ENCODE measurements at places on chromosomes 1 and 21. TPM values are rescaled to one million over a fixed set of nuclear protein-coding genes. Genes with fewer than 3 reads are reported as not detected.

DNA sequence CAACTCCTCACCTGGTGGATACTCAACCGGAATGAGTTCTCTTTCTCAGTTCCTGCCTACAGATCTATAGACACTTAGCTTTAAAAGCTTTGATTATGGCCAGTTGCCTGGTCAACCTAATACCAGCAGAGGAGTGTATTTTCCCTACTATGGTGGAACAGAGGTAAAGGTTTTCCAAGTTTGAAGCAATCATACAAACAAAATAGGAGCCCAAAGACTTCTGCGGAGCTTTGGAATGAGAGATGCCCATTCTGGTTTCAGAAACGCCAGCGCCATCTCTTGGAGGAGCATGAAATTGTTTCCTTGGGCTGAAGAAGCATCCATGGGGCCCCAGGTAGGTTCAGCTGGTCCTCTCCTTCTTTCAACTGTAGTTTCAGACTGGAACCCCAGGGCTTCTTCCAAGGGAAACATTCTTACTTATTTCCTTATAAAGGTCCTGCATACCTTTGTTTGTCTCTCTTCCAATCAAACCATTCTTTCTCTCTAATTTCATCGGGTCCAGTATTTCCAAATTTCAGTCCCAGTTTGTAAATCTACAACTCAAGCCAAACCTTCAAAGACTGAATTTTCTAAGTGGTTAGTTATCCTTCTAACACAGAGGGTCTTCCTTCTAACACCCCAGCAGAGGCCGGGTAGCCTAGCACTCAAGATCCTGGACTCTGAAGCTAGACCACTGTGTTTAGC lies 95.9 kb downstream of the KCNJ15 start:
- no peaks in the 10 kb centered on the region for H3K27me3 ChIP-seq
- peak overlapping the region; percentile 34 for H3K4me3 ChIP-seq
- peak; percentile 72 for DNase-seq
- H3K27ac ChIP-seq = peak overlapping the region; percentile 76

GRCh38 chr21:43717967-43718871 lies 710 bp upstream of the PDXK start:
- no peak for DNase-seq
- no peaks in the 10 kb centered on the region for H3K27me3 ChIP-seq
- no peaks in the 10 kb centered on the region for H3K36me3 ChIP-seq
- peaks cover 32% of the 10 kb centered on the region for H3K4me1 ChIP-seq
- peak overlapping the region; percentile 74 for H3K27ac ChIP-seq
- H3K4me3 ChIP-seq = peak overlapping the region; percentile 99

DNA sequence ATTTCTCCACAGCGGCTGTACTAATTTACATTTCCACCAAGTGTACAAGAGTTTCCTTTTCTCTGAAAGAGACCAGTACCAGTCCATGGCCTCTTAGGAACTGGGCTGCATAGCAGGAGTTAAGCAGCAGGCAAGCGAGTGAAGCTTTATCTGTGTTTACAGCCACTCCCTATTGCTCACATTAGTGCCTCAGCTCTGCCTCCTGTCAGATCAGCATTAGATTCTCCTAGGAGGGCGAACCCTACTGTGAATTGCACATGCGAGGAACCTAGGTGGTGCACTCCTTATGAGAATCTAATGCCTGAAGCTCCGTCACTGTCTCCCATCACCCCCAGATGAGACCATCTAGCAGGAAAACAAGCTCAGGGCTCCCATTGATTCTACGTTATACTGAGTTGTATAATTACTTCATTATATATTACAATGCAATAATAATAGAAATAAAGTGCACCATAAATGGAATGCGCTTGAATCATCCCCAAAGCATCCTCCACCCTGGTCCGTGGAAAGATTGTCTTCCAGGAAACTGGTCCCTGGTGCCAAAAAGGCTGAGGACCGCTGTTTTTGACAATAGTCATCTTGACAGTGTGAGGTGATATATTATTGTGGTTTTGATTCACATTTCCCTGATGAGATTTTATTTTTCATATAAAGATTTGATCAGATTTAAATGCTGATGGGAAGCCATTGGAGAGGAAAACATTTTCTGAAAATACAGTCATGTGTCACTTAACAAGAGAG lies 45.5 kb upstream of the MRPS6 start:
- no peak for DNase-seq
- peaks cover 7% of the 10 kb centered on the region for H3K4me1 ChIP-seq
- H3K4me3 ChIP-seq = no peak overlapping the region
- no peak overlapping the region for H3K27ac ChIP-seq

- H3K27ac ChIP-seq = no peak overlapping the region
- H3K4me3 ChIP-seq = no peak overlapping the region
- no peaks in the 10 kb centered on the region for H3K4me1 ChIP-seq
These were observed 33.5 kb downstream of the VPS26C start for GRCh38 chr21:37233551-37234146.

DNA sequence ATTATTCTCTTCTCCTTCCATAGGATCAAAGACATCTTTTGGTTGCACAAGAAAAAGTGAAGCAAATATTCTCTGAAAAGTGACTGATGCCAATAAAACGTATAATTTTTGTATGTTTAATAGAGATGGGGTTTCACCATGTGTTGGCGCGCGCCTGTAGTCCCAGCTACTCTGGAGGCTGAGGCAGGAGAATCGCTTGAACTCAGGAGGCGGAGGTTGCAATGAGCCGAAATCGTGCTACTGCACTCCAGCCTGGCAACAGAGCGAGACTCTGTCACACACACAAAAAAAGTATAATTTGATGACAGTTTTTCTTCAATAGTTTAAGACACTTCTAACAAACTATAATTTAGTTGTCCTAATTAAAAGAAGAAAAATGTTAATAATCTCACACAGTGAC lies 23.8 kb downstream of the ANP32E start:
- peaks cover 10% of the 10 kb centered on the region for H3K4me1 ChIP-seq
- H3K4me3 ChIP-seq = no peak overlapping the region
- no peaks in the 10 kb centered on the region for H3K27me3 ChIP-seq
- no peak overlapping the region for H3K27ac ChIP-seq
- no peak for DNase-seq
- H3K36me3 ChIP-seq = no peaks in the 10 kb centered on the region

DNA sequence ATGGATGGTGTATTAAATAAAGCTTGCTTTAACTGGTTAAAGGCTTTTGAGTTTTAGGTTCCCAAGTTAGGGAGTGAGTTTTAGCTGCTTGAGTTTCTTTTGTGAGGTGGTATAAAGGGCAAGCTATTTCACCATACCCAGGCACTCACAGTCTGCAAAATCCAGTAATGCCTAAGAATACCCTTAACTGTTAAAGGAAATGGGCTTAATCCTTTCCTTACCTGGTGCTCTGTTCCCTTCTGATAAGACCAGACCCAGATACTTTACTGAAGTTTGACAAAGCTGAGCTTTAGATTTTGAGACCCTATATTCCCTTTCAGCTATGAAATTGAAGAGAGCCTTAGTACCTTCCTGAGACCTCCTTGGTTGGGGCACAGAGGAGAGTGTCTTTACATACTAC lies 30.3 kb downstream of the MSTO1 start:
- no peaks in the 10 kb centered on the region for H3K27me3 ChIP-seq
- no peaks in the 10 kb centered on the region for H3K36me3 ChIP-seq
- DNase-seq = no peak
- H3K4me3 ChIP-seq = no peak overlapping the region
- no peaks in the 10 kb centered on the region for H3K4me1 ChIP-seq

DNA sequence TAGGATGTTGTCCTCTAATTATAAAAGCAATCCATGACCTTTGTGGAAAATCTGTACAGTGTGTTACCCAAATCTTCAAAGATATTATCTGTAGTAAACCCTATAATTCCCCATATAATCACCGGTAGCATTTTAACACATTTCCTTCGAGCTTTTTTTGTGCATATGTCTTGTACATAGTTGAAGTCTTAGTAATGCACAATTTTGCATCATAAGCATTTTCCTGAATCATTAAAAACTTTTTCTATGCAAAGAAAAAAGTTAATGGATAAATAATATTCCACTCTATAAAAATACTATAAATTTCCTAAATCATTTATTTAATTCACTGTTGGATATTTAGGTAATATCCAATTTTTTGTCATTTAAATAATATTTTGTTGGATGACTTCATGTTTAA lies 201.7 kb downstream of the RRAGC start:
- no peak overlapping the region for H3K4me3 ChIP-seq
- H3K27me3 ChIP-seq = no peaks in the 10 kb centered on the region
- no peaks in the 10 kb centered on the region for H3K4me1 ChIP-seq
- DNase-seq = no peak
- H3K27ac ChIP-seq = no peak overlapping the region

GRCh38 chr1:84677415-84678099 lies 12.7 kb downstream of the SSX2IP start:
- H3K27me3 ChIP-seq = no peaks in the 10 kb centered on the region
- H3K36me3 ChIP-seq = no peaks in the 10 kb centered on the region

- DNase-seq = no peak
- H3K27ac ChIP-seq = no peak overlapping the region
- H3K36me3 ChIP-seq = no peaks in the 10 kb centered on the region
- no peak overlapping the region for H3K4me3 ChIP-seq
These were observed 3.5 kb downstream of the PLEKHG5 start for GRCh38 chr1:6487804-6488484.

- H3K4me1 ChIP-seq = no peaks in the 10 kb centered on the region
- no peak overlapping the region for H3K4me3 ChIP-seq
- no peaks in the 10 kb centered on the region for H3K36me3 ChIP-seq
- H3K27ac ChIP-seq = no peak overlapping the region
- no peaks in the 10 kb centered on the region for H3K27me3 ChIP-seq
These were observed 22.1 kb upstream of the GADD45A start for GRCh38 chr1:67662884-67663283.

- H3K4me3 ChIP-seq = no peak overlapping the region
- H3K27me3 ChIP-seq = no peaks in the 10 kb centered on the region
These were observed 57.8 kb downstream of the EPB41 start for GRCh38 chr1:28971980-28972771.

- no peaks in the 10 kb centered on the region for H3K36me3 ChIP-seq
- H3K4me3 ChIP-seq = no peak overlapping the region
- H3K27me3 ChIP-seq = no peaks in the 10 kb centered on the region
- DNase-seq = no peak
These were observed 19.5 kb downstream of the KIF17 start for GRCh38 chr1:20698195-20698910.

- DNase-seq = no peak
- H3K4me3 ChIP-seq = no peak overlapping the region
- no peaks in the 10 kb centered on the region for H3K36me3 ChIP-seq
- no peak overlapping the region for H3K27ac ChIP-seq
- H3K4me1 ChIP-seq = no peaks in the 10 kb centered on the region
These were observed 1271.5 kb upstream of the PRMT6 start for GRCh38 chr1:105785021-105785420.

- no peak overlapping the region for H3K4me3 ChIP-seq
- no peaks in the 10 kb centered on the region for H3K36me3 ChIP-seq
- DNase-seq = no peak
- no peak overlapping the region for H3K27ac ChIP-seq
- H3K27me3 ChIP-seq = no peaks in the 10 kb centered on the region
- peaks cover 18% of the 10 kb centered on the region for H3K4me1 ChIP-seq
These were observed 26.6 kb downstream of the NIBAN1 start for GRCh38 chr1:184947497-184948256.

DNA sequence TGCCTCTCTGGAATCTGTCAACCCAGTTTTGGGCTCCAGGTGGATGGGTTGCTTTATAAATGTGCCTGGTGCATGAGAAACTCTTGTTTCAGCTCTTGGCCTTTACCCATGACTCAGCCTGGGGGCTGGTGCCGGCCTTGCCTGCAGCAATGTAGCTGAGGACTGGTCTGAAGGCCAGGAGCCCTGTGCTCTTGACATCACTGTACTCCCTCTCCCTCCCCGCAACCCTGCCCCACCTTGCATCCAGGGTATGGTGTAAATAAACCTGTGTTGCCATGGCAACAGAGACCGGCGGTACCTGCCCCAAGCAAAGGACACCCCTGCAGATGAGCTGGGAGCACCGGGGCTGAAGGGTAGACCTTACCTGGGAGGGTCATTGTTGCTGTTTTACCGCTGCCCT lies 13.3 kb downstream of the FAM151A start:
- no peaks in the 10 kb centered on the region for H3K27me3 ChIP-seq
- no peaks in the 10 kb centered on the region for H3K4me1 ChIP-seq
- DNase-seq = no peak
- no peak overlapping the region for H3K27ac ChIP-seq
- no peaks in the 10 kb centered on the region for H3K36me3 ChIP-seq
- H3K4me3 ChIP-seq = no peak overlapping the region

DNA sequence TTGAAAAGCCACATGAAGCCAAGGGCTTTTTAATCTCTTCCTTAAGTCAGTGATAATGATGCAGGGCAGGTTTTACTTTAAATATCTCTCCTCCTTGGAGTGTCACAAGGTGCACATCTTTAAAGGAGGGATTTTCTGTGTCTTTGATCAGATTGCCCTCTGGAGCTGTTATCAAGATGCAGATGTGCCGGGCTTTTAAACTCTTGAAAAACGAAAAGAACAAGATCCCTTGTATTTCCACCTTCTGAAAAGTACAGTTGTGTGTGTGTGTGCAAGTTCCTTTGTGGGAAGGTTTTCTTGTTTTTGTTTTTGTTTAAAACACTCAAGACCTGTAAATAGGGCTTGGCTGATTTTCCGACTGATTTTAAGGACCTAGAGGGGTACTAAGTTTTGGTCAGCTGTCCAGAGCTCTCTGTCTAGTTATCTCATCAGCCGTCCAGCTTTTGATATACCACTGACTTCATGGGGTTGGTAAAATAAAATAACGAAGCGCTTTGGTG lies 1.6 kb downstream of the MARK1 start:
- DNase-seq = no peak
- no peak overlapping the region for H3K27ac ChIP-seq
- H3K4me3 ChIP-seq = peak overlapping the region; percentile 61
- H3K4me1 ChIP-seq = no peaks in the 10 kb centered on the region
- peaks cover 48% of the 10 kb centered on the region for H3K27me3 ChIP-seq
- H3K36me3 ChIP-seq = no peaks in the 10 kb centered on the region

- H3K4me1 ChIP-seq = no peaks in the 10 kb centered on the region
- no peaks in the 10 kb centered on the region for H3K36me3 ChIP-seq
- H3K4me3 ChIP-seq = no peak overlapping the region
- DNase-seq = no peak
These were observed 34.7 kb downstream of the EPHA8 start for GRCh38 chr1:22597996-22598395.

- H3K4me1 ChIP-seq = peaks cover 15% of the 10 kb centered on the region
- H3K36me3 ChIP-seq = no peaks in the 10 kb centered on the region
- H3K4me3 ChIP-seq = no peak overlapping the region
- peak overlapping the region; percentile 86 for H3K27ac ChIP-seq
- H3K27me3 ChIP-seq = no peaks in the 10 kb centered on the region
- DNase-seq = no peak
These were observed 8.0 kb upstream of the THEMIS2 start for GRCh38 chr1:27864264-27864895.

Gene FOXD3
- not detected for total RNA-seq

Gene ADAMTS5
- 3.2 TPM for total RNA-seq

Gene RGS5
- total RNA-seq = 93.1 TPM

Gene TMEM240
- 2.9 TPM for total RNA-seq

Gene LRRC52
- total RNA-seq = 0.87 TPM

Gene C4BPA
- total RNA-seq = 175 TPM

Gene TNFSF4
- total RNA-seq = 0.72 TPM

Gene LAX1
- 3.0 TPM for total RNA-seq

Gene LMNA
- 235 TPM for total RNA-seq

Gene FCRL2
- total RNA-seq = 0.20 TPM

Gene RHBG
- total RNA-seq = not detected

Gene LCE1D
- not detected for total RNA-seq

Gene BRDT
- total RNA-seq = not detected

Gene ODF2L
- 47.0 TPM for total RNA-seq

Gene SLAMF9
- total RNA-seq = not detected

Gene PANK4
- 36.4 TPM for total RNA-seq

Gene NPR1
- 69.4 TPM for total RNA-seq

Gene PLA2G2F
- not detected for total RNA-seq

Gene VHLL
- total RNA-seq = not detected

Gene DNALI1
- 13.2 TPM for total RNA-seq

Gene STX12
- 95.6 TPM for total RNA-seq

Gene SLC16A4
- total RNA-seq = 15.9 TPM
